ENCODE measurements at places on chromosomes 7 and 10. TPM values are rescaled to one million over a fixed set of nuclear protein-coding genes. Genes with fewer than 3 reads are reported as not detected.

GRCh38 chr7:149261316-149261828 is 624 bp upstream of the ZNF783 start:
- no peak for DNase-seq

DNA sequence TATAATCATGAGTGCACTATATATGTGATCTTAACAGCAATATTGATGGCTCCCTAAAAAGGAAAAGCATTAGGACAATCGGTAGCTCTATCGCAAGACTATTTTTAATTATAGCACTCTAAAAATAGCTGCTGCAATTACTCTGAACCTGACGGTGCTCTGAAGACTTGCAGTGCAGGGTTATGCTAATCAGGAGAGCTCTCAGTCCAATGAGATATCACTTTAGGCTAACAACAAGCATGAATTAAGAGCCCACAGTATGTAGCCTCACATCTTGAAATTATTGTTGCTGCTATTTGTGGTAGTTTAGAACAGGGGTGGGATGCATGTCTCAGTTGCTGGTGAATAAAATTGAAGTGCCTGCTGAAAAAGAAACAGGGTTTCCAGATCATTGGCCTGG is 515.8 kb upstream of the AKR1E2 start:
- no peak for DNase-seq

The JAKMIP3 gene
- total RNA-seq, result 3.0 TPM

DNA sequence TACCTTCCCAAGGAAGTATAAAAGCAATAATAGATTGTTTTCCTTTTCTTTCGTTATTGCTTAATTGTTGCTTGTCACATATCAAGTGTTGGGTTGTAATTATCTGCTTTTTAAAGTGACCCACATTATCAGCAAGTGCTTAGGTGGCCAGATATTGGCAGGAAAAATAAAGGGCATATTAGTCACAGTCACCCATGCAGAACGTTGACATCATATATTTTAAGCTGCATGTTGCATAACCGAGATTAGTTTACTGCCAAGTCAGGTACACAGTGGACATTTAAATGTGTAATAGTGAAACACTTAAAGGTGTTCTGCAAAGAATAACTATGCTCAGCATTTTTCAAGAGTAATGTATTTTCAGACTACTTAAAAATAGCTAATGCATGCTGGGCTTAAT is 11.4 kb downstream of the NEBL start:
- DNase-seq, result no peak

DNA sequence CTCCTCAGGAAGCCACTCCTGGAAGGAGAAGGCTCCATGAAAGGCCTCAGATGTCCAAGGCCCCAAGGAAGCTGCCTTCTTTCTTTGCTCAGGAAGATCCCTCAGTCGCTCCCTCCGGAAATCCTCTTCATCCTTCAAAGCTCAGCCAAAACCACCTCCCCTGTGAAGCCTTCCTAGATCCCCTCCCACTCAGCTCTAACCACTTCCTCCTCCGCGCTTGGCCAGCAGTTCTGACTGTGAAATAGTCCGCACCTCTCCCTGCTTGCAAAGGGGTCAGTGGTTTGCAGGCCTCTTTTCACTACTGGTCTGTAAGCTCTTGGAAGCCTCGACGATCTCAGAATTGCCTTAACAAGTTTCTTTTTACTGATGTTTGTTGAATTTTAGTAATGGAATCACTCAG is 23.9 kb downstream of the PYROXD2 start:
- DNase-seq, result no peak

DNA sequence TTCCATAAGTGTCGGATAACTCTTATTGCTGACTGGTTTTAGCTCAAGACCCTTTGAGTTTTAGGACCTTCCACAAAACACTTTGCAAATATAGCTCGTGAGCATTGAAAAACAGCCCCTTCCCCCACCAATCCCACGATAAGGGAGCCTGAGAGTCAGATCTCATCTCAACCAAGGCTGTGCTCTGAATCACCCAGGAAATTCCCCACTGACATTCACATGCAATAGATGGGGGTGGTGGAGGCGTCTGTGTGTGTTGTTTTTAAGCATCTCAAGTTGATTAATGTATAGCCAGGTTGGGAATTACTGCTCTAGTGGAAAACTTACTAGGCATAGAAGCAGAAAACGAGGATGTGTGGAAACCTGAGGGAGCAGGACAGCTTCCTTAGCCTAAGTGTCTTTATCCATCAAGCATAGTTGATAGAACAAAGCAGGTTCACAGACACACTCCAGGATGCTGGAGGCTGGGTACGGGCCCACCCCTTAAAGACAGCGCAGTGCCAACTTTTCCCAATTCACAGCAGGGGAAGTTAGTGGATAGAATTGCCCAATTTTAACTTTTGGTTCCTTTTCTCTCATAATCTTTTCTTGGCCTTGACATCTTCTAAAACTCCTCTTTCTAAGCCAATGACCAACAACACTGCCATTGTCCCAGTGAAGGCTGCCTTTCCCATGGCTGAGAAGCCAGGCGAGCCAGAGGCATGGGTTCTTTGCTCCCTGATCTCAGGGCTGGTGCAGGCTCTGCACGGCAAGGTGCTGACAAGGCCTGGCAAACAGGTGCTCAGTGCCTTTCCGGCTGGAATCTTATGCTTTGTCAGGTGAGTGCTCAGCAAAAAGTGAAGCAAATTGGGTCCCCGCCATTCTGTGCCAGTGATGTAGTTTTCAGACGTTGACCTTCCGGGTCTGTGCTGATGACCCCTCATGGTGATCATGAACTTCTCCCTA is 98.5 kb upstream of the INSIG1 start:
- DNase-seq, result no peak

DNA sequence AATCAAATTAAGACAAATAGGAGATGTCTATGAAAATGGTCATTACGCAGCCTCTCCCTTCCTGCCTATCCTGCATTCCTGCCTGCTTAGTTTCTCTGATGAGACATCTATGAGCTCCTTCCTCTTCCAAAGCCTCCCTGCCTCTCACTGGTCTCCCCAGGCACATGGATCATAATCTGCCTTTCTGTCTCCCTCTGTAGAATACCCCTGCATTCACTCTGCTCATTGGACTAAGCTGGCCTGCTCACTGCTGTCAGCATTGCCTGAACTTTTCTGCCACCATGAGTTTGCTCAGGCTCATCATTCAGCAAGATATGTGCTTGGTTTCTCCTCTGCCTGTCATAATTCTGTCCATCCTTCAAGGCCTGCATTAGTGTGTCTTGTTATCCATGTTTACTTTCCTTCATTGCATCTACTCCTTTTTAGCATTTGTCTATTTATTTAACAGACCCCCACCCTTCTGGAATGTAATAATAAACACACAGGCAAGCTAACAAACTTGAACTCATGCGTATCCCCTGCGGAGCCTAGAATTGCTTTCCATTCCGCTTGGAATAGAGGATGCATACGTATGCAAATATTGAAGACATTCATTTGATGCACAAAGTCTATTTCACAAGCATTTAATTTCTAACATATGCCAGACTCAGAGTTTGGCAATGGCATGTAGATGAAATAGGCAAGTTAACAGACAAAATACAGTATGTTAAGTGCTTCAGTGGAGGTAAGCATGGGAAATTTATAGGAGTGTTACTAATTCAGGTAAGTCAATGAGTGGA is 88.3 kb downstream of the PTPRZ1 start:
- DNase-seq, result no peak

The FAM53B gene
- 70.9 TPM for total RNA-seq

DNA sequence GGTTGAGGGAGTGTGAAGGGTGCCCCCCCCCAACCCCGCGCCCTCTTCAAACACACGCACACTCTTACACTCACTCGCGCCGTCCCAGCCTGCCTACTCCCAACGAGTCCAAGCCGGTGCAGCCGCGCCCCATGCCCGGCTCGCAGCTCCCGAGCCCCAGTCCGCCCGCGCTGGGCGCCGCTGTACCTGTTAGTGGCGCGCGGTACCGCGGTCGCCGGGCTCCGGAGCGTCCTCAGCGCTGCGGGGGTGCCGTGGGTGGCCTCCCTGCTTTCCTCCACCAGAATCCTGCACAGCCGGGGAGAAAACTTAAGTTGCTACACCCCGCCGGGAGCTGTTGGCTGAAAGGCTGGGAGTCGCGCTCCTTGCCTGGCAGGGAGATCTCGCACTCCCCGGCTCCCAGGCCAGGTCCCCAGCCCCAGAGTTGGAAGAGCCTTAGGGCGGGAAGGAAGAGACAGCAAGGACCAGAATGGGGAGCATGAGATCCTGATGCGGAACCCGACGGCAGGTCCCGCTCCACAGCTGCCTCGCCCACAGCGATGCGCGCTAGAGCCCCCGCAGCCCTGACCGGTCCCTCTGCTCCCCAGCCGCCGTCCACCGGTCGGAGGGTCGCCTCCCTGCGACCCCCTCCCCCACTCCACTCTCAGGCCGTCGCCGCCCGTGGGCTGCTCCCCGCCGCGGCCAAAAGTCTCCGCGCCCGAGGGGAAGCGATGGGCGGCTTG is 863 bp downstream of the ST8SIA6 start:
- DNase-seq, result peak; percentile 35

DNA sequence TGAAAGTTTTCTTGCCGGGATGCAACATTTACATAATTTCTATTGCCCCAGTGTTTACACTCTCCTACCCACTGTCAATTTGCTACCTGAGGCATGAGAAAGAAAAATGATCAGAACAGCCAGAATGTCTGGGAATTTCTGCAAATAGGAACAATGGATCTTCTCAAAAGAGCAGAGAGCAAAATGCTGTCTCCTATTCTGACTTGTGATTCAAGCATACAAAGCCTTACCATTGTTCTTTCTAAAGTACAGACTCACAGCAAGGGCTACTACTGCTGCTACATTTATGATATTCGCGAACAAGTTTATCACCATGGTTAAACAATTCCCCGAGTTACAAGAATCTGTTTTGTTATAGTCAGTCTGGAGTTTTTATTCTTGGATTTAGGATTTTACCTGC is 329.9 kb upstream of the CELF2 start:
- DNase-seq, result no peak

- no peak for DNase-seq
These were observed 12.7 kb upstream of the MACC1 start for GRCh38 chr7:20229646-20230500.

All from thyroid gland (tissue), 4 donors.